ENCODE measurements at places on chromosomes 6 and 20.

GRCh38 chr20:17648791-17649730, 33.0 kb downstream of the RRBP1 start:
- no peak for DNase-seq

GRCh38 chr6:76381612-76382011, 309.1 kb upstream of the IMPG1 start:
- no peak for DNase-seq

GRCh38 chr6:132147530-132148011, 196.4 kb upstream of the CCN2 start:
- peak; percentile 100 for DNase-seq

DNA sequence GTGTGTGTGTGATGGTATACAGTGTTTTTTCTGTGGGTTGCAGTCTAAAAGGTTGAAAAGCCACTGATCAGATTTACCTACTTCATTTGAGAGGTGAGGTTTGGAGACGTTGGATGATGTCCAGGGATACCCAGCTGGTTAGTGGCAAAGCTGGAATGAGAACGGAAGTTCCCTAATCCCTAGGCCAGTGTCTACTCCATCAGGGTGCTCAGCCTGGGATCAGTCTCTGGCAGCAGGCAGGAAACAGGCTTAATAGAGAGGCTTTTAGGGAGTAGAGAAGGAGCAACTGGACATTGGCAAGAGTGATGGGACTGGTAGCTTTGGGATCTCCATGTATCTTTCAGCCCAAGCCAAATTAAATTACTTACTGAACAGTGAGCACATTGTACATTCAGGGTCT, 80.7 kb downstream of the C6orf52 start:
- no peak for DNase-seq

- no peak for DNase-seq
These were observed 86.8 kb upstream of the SNAP25 start for GRCh38 chr20:10131732-10132345.

GRCh38 chr20:59342023-59342957, 41.9 kb downstream of the EDN3 start:
- no peak for DNase-seq

DNA sequence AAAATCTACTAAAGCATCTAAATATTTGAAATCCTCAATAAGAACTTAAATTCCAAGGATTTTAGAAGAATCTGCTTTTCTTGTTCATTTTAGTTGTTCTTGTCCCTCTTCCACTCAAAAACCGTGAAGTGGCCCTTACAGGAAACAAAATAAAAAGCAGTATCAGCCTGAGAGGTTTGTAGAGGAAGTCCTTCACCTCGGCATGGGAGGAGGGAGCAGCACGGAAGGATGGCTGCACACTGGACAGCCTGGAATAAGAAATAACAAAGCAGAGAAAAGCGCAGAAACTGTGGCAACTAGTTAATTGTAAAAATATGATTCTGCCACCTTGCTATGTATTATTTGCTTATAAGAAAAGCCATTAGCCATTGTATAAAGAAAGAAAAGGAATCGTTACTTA, 46.1 kb downstream of the RALGAPA2 start:
- no peak for DNase-seq

DNA sequence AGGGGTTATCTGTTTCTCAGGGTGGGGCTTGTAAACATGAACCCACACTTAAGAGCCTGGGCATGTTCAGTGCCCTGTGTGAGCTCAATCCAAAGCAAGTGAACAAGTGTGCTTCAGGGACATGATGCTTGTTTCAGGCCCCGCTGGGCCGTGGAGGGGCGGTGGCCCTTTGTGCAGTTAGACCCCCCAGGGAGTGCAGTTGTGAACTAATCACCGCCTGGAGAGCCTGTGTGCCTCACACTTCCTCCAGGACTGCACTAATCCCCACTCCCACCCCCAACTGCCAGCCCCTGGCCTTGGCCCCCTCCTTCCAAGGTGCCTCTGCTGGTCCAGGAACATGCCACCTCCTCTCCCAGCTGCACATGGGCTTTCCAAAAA, 58.1 kb downstream of the RREB1 start:
- no peak for DNase-seq

- no peak for DNase-seq
These were observed 3.2 kb upstream of the RFPL4B start for GRCh38 chr6:112343977-112344376.

GRCh38 chr6:170244721-170245474, 46.0 kb downstream of the DLL1 start:
- DNase-seq = no peak

DNA sequence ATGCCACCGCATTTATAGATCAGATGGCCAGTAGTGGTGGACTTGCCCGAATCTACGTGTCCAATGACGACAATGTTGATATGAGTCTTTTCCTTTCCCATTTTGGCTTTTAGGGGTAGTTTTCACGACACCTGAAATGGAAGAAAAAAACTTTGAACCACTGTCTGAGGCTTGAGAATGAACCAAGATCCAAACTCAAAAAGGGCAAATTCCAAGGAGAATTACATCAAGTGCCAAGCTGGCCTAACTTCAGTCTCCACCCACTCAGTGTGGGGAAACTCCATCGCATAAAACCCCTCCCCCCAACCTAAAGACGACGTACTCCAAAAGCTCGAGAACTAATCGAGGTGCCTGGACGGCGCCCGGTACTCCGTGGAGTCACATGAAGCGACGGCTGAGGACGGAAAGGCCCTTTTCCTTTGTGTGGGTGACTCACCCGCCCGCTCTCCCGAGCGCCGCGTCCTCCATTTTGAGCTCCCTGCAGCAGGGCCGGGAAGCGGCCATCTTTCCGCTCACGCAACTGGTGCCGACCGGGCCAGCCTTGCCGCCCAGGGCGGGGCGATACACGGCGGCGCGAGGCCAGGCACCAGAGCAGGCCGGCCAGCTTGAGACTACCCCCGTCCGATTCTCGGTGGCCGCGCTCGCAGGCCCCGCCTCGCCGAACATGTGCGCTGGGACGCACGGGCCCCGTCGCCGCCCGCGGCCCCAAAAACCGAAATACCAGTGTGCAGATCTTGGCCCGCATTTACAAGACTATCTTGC, 725 bp downstream of the EEF1A1 start:
- peak; percentile 47 for DNase-seq

- no peak for DNase-seq
These were observed 91.9 kb downstream of the PLCB4 start for GRCh38 chr20:9160757-9161156.

- no peak for DNase-seq
These were observed 66.0 kb upstream of the RIN2 start for GRCh38 chr20:19692100-19692499.

GRCh38 chr20:35762461-35762860, 9.4 kb upstream of the PHF20 start:
- no peak for DNase-seq

- DNase-seq = no peak
These were observed 94.9 kb upstream of the CEP85L start for GRCh38 chr6:118746145-118746824.

GRCh38 chr6:167142433-167142761, 15.4 kb downstream of the GPR31 start:
- DNase-seq = no peak

- no peak for DNase-seq
These were observed 32.4 kb upstream of the KIF13A start for GRCh38 chr6:18019539-18020534.

GRCh38 chr6:134464690-134465411, 146.9 kb upstream of the SGK1 start:
- DNase-seq = no peak

DNA sequence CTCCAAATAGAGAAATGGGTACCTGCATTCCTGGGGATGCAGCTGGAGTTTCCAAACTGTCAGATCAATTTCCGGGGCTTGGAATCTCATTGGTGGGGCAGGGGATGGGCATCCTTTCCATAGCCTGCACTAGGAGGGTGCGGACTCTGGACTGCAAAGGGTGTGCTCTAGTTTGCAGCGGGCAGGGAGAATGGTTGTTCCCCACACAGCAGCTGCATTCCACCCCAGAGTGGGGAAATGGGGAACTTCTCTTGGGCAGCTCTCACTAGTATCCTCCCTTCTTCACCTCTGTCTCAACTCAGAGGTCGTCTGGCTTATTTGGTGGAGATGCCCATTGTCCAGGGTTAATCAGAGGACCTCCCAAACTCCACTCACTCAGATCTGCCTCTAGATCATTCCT, 34.5 kb upstream of the CDKN1A start:
- no peak for DNase-seq

GRCh38 chr6:132685009-132685408, 26.0 kb upstream of the TAAR1 start:
- no peak for DNase-seq

DNA sequence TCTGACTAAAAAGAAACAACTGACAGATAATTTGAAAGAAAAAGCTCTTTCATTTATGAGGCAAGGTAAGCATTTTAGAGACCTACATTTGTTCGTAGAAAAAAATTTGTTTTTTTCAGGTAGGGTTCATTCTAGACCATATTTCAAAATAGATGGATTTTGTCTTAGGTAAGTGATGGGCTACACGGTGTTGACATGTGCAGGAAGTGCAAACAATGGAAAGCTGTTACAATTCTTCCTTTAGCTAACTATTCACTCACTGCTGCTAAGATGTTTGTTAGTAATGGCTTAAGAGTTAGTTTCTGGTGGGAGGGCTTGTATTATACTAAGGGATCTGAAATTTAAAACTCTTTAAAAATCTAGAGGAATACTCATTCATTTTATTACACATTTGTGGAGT, 96.7 kb downstream of the CD109 start:
- no peak for DNase-seq

GRCh38 chr6:11820821-11821220, 42.2 kb upstream of the ADTRP start:
- DNase-seq = no peak

- no peak for DNase-seq
These were observed 180.8 kb upstream of the CST7 start for GRCh38 chr20:24768201-24768636.

GRCh38 chr6:151761851-151762250, 45.6 kb upstream of the ESR1 start:
- no peak for DNase-seq

DNA sequence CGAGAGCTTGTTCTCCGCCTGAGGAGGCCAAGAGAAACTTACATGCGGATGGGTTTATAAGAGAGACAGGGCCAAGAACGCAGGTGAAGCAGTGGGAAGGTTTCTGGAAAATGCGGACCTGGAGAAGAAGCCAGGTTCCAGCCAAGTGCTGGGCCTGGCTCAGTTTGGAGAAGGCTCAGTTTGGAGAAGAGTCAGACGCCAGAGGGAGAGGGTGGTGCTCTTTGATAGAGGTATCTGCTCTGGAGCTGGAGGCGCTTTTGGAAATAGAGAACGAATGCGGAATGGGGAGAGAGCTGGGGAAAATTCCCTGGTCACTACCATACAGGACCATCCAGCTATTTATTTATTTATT, 753 bp downstream of the RSPH9 start:
- DNase-seq = no peak

- DNase-seq = no peak
These were observed 29.3 kb downstream of the FOXF2 start for GRCh38 chr6:1418471-1419191.

DNA sequence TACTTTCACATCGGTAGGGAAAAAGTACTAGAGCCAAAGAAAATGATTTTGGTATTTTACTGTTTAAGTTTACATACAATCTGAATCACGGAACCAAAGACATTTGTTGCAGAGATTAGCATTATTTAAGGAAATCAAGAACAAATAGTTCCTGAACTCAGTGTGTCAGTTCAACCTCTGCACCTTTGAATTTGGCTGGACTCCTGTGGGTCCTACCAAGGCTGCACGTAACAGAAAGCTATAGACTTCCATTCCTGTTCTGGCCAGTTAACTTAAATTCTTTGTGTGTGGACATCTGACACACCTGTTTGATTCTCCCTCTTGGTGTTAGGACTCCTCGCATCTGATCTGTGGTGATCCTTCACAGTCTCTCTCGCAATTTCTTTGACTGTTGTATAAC, 69.6 kb downstream of the MACROD2 start:
- no peak for DNase-seq

DNA sequence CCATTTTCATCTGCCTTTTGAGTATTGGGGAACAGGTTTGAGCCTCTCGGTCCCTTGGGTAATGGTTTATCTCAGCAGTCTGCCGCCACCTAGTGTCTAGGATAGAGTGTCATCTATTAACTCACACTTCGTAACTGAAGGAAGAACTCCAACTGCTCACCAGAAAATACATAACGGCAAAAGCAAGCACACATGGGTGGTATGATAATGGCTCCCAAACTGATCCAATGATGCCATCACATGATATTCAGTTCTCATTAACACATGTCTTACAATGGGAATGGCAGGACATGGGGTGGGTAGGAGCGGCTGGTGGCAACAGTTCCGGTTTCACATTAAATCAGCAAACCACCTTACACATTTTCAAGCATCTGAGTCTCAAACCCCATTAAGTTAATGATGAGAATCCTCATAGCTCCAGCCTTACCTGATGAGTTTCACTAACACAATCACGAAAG, 110.7 kb upstream of the PHACTR1 start:
- no peak for DNase-seq

- no peak for DNase-seq
These were observed 98.0 kb downstream of the KIF16B start for GRCh38 chr20:16475225-16475624.

GRCh38 chr6:3471286-3471685, 14.4 kb upstream of the SLC22A23 start:
- no peak for DNase-seq

DNA sequence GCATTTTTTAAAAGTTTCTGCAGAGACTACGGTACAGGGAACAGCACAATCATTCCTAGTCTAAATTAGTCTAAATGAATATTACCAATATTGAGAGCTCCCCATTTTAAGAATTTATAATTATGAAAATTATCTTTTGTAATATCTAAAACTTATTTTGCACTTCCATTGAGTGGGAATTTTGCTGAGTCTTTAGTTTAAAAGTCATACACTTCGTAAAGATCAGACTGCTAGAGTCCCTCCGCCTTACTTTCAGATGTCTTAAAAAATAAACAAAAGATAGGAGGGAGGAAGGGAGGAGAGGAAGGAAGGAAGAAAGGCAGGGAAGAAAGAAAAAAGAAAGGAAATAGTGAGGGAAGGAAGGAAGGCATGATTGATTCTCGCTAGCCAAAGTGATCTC, 278.2 kb upstream of the PRDM1 start:
- no peak for DNase-seq

- DNase-seq = no peak
These were observed 219.8 kb downstream of the ZDHHC14 start for GRCh38 chr6:157600807-157601206.

GRCh38 chr6:3317741-3318211, 59.0 kb downstream of the PSMG4 start:
- no peak for DNase-seq

All from GM04503 (cell line).